Activated T-helper 9 cell treated with anti-CD3 and anti-CD28 coated beads, Interleukin-2, amount 50 U/mL, for 16 hours (primary cell): ENCODE measurements at places on chromosomes 3 and 15.

- DNase-seq: no peak
Observed at GRCh38 chr15:77846986-77847385, 214.3 kb upstream of the LINGO1 start.

- DNase-seq: no peak
Observed at GRCh38 chr15:54149115-54149531, 170.9 kb downstream of the UNC13C start.

GRCh38 chr15:81567924-81568323 is 193.9 kb upstream of the TMC3 start:
- DNase-seq: no peak

- DNase-seq: no peak
Observed at GRCh38 chr3:158166223-158166622, 56.3 kb downstream of the RSRC1 start.

DNA sequence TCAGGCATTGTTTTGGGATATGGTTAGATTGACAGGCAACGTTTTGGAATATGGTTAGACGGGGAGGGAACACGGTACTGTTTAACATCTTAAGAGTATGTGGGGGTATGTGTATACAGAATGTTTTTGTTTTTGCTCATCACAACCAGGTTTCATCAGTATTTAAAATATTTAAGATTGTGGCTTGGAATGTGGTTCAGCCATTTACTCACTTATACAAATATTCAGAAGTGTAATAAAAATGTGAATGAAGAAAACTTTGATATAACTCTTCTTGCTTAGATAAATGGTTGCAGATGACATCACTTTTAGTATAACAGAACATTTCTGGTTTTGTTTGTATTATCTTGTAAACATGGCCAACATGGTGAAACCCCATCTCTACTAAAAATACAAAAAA is 3.9 kb upstream of the PAK2 start:
- no peak for DNase-seq

GRCh38 chr3:52534281-52535183 is 875 bp upstream of the NT5DC2 start:
- DNase-seq: no peak

GRCh38 chr3:23575697-23576096 is 230.1 kb upstream of the UBE2E1 start:
- DNase-seq: no peak

DNA sequence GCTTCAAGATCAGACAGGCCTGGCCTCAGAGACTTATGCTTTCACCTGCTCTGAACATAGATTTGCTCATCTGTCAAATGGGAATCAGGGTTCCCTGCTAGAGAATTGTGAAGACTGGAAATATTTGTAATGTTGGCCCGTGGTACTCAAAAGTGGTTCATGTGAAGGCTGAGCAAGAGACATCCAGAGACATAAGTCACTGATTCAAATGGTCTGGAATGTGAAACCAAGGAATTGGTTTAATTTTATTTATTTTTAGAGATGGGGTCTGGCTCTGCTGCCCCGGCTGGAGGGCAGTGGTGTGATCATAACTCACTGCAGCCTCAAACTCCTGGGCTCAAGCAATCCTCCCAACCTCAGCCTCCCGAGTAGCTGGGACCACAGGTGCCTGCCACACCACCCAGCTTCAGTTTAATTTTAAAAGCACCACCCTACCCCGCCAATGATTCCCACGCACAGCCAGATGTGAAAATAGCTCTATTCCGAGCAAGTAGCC is 60.1 kb downstream of the DAPK2 start:
- no peak for DNase-seq

DNA sequence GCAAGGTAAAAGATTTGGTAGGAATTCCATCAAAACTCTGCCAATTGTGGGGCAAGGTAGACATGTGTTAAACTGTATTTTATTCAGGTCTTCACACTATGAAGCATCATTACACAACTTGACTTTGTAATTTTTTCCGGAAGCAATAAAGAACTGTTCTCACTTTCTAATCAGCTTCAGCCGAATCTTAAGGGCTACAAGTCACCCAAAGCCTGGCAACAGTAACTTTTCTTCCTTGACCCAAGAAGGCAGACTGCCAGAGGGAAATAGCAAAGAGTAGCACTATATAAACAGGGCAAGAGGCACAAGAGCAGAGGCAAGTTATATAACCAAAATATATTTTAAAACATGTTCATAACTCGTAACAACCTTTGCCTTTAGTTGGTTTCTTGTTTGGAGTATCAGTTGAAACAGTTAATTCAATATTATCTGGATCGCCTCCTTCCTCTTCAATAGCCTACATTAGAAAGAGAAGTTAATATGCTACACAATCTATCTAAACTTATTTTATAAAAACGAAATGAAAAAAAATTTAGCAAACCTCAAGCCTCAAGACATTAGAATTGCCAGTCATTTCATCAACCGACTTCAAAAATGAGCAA is 1.4 kb downstream of the SLTM start:
- no peak for DNase-seq

DNA sequence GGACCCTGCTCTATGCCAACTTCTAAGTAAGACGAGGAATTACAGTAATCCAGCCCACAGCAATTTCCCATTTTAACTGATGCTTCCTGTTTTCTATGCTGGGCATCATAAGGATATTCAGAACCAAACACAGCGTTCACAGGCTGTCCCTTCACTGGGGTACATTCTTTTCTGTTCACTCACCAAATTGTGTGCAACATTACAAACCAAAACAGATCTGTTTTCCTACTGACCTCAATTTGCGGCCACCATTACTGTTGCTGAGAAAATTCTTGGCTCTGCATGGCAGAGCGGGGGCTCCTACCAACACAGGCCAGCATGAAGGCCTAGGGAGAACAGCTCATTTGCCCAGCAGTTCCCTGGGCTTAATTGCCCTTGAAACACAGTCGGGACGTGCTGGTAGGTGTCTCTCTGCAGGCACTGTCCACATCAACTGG is 76.5 kb downstream of the MYO1E start:
- DNase-seq: no peak

DNA sequence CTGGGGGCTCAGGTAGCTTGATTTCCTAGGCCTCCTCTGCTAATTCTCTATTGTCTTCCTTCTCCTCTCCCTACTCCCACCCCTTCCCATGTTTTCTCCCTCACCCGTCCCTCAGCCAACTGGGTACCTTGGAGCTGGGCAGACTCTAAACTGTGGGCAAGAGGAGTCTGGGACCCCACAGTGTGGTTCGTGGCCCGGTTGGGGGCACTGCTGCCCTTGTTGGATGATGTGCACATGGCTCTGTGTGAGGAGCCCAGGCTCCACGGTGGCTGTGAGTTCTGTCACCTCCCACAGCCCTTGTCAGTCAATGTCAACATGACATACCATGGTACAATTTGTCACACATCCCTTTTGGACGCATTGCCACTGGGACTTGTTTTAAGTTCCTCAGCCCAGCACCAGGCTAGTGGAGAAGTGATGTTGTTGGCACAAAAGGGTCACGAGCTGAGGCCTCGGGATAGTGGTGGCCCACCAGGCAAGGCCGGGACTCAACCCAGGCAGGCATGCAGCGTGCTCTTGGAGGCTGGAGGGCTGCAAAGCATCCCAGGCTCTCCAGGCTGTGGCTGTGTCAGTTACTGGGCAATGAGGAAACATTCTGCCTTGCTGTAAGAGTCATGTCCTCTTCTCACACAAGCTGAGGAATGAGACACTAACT is 142.3 kb downstream of the TLE3 start:
- DNase-seq: no peak

GRCh38 chr3:27354161-27354560 is 15.0 kb downstream of the NEK10 start:
- no peak for DNase-seq
